COR-L47 (cell line): ENCODE measurements at places on chromosomes 3 and 15.

DNA sequence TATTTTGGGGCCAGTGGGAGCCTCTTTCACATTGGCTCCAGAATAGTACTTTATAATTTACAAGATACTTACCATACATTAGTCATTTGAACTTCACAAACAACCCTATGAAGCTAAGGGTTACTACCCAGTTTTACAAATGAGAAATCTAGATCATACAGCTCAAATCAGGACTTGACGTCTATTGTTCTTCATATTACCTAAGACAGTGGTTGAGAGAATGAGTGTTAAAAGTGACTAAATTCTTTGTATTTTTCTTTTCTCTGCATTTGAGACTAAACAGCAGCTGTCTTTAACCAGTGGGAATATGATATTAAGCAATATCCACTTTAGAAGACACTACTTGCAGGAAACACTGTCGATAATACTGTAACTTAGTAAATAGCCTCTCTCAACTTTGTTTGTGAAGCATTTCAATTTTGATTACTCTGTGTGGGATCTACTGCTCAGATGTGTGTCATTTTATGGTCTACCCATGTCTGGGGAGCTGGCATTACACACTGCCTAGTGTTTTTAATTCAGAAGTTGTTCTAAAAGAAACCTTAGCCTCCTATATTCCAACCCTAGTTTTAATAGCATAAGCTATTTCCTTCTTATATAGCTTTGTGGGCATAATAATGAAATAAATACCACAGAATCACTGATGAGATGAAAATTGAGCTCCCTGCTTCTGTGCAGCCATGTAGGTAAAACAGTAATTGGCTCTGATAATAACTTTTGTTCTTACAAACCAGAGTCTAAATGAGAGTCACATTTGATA lies 45.9 kb downstream of the IQCH start:
- DNase-seq: no peak

DNA sequence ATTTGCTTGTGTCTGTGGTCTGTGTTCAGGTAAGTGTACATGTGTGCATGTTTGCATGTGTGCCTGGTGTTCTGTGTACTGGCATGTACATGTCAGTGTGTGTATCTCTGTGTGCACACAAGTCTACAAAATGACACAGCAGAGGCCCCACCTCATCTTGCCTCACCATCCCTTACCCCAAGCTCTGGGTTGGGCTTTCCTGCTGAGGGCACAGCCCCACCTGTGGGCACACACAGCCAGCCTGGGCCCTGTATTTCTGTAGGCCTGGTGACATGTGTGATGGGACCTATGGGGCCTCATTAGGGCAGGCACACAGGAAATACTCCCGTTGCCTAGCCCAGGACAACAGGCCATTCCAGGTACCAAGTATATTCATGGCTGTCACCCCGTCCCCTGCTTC lies 13.5 kb downstream of the VIPR1 start:
- DNase-seq: no peak

DNA sequence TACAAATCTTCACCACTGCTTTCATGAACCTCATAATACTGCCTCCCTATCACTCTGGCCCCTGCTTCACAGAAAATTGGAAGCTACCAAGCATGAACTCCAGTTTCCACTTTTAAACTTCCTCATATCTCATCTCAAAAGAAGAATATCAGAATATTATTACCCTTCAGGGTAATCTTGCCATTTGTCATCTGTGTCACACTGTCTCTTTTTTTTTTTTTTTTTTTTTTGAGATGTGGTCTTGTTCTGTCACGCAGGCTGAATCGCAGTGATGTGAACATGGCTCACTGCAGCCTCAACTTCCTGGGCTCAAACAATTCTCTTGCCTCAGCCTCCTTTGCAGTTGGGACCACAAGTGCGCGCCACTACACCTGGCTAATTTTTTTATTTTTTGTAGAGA lies 80.4 kb upstream of the TCF12 start:
- no peak for DNase-seq

GRCh38 chr3:129593595-129594339 lies 12.7 kb downstream of the PLXND1 start:
- DNase-seq: peak; percentile 97

GRCh38 chr3:105730801-105731354 lies 137.9 kb downstream of the CBLB start:
- no peak for DNase-seq

GRCh38 chr15:70199540-70200410 lies 102.1 kb upstream of the TLE3 start:
- DNase-seq: no peak

- DNase-seq: no peak
These were observed 122.9 kb downstream of the RORA start for GRCh38 chr15:61106044-61106834.

- DNase-seq: peak; percentile 86
These were observed 1.1 kb upstream of the SETD5 start for GRCh38 chr3:9396301-9396631.

- DNase-seq: peak; percentile 8
These were observed 103.1 kb upstream of the UNC13C start for GRCh38 chr15:53875139-53875538.

DNA sequence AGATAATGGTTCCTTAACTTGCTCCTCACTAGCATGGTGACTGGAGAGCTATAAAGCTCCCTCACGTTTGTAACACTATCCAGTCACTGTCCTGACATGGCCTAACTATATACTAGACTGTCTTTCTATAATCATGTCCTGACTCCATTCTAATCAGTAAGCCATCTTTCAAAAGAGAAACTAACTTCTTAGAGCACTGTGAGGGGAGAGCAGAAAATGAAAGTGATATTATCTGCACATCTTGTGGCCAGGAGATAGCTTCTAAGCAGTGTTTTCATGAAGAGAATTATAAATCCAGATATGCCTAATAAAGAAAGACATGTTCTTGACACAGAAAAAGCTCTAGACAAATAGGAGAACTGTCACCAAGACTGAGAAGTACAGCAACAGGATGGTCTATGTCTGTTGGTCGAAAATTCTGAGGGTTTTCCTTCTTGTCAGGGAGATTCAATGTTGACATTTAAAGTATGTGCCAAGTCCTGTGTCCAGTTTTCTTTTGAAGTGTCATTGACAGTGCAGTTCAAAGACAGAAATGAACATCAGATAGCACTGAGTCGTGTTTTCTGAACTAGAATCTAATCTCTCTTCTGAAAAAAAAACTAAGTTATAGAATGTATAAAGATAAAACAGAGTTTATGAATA lies 230.6 kb upstream of the PEX5L start:
- no peak for DNase-seq

DNA sequence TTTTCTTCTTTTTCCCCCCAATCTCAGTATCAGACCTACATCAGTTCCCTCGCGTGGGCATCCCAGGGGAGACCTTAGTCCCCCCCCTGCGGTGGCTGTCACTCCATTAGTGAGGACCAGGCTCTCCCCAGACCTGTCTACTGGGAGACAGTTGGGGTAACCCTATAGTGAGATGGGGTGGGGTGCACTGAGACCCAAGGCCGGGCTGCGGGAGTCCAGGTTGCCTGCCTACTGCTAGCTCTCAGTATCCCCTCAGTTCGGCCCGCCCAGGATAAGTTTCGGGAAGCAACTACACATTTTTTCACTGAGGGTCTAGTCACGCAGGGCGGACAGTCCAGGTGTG lies 671 bp upstream of the DCUN1D1 start:
- no peak for DNase-seq

DNA sequence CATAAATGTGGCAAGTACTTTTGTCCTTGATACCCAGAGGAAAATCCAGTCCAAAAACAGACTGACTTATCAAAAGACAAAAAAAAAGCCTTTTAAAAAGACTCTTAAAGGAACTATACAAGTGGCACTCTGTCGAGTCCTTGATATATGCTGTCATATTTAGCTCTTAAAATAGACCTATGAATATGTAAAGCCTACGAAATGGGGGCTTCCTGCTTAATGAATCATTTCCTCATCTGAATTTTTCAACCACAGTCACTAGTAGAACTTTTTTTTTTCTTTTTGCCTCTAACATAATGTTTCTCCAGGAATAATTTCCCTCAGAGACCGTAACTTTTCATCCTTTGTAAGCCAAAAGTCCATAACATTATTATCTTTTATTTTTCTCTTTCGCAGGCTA lies 95.8 kb downstream of the P3H2 start:
- DNase-seq: no peak

DNA sequence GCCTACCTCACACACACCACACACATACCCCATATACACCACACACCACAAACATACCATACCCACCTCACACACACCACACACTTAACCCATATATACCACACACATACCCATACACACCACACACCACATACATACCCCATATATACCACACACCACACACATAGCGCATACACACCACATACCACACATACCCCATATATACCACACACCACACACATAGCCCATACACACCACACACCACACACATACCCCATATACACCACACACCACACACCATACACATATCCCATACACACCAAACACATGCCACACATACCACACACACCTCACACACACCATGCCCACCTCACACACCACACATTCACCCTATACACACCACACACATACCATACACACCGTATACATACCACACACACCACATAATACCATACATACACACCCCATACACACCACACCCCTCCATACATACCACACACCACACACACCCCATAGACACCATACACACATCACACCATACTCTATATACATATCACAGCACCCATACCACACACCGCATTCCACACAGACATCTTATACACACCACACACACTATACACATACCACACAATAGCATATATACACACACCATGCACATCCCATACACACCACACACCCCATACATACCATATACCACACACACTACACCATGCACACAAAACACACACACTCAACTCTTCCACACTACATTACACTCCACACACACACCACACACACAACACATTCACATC lies 29.5 kb downstream of the APBA2 start:
- no peak for DNase-seq

GRCh38 chr3:65886391-65886790 lies 152.3 kb downstream of the MAGI1 start:
- no peak for DNase-seq
